ENCODE measurements at places on chromosomes 12 and 14. TPM values are rescaled to one million over a fixed set of nuclear protein-coding genes. Genes with fewer than 3 reads are reported as not detected.

The RTL1 gene
- 0.30 TPM for total RNA-seq

The KRT75 gene
- total RNA-seq: 0.29 TPM

The GPR68 gene
- total RNA-seq: 0.07 TPM

The TMEM19 gene
- total RNA-seq: 31.2 TPM

The TAS2R9 gene
- total RNA-seq: not detected

The CMTM5 gene
- not detected for total RNA-seq

The PGF gene
- total RNA-seq: 3.5 TPM

The ZCCHC8 gene
- total RNA-seq: 26.4 TPM

The FGF23 gene
- not detected for total RNA-seq

The FAM161B gene
- total RNA-seq: 2.2 TPM

The ACSM4 gene
- not detected for total RNA-seq

The CPNE6 gene
- total RNA-seq: not detected

The MSI1 gene
- 1.5 TPM for total RNA-seq

The SCNN1A gene
- total RNA-seq: 3.6 TPM

The PLEKHA5 gene
- 9.9 TPM for total RNA-seq

The RTN1 gene
- not detected for total RNA-seq

The AGAP2 gene
- 0.16 TPM for total RNA-seq

The DBX2 gene
- not detected for total RNA-seq

The DPPA3 gene
- not detected for total RNA-seq

The IKZF4 gene
- 2.1 TPM for total RNA-seq

The CLEC6A gene
- total RNA-seq: not detected

The SLC35F4 gene
- total RNA-seq: not detected

The LRP1-AS gene
- not detected for total RNA-seq

The PLEKHG7 gene
- 0.02 TPM for total RNA-seq

The ACVR1B gene
- total RNA-seq: 16.0 TPM

The ENDOU gene
- not detected for total RNA-seq

Data from A549 treated with CpdA at 1 μM for 4 hours (cell line).